ENCODE measurements at places on chromosomes 6 and 20.

- no peak for DNase-seq
Observed at GRCh38 chr20:51284176-51284575, 258.3 kb downstream of the NFATC2 start.

- DNase-seq: no peak
Observed at GRCh38 chr6:161235776-161236633, 37.9 kb downstream of the AGPAT4 start.

- DNase-seq: no peak
Observed at GRCh38 chr6:31662124-31662723, 1.6 kb upstream of the C6orf47 start.

DNA sequence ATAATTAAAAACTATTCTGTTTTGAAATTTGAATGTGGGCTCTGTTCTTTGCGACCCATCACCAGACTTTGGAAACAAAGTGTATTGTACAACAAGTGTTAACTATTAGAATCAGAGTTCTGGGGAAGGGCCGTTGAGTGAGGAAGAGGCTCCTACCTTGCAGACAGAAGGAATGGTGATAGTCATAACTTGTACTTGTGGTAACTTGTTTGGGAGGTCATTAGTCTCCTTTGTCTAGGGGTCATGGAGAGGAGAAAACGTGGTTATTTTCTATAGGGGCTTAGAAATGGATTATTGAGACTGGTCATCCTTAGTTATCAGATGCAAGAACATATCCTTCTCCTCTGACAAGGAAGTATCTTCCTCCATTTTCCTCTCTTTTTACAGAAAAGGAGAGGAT lies 174.8 kb downstream of the BMP2 start:
- DNase-seq: no peak

- DNase-seq: no peak
Observed at GRCh38 chr6:12716298-12716916, at the start of gene PHACTR1. PHACTR1 (plus strand) TSS chr6:12716767.

GRCh38 chr6:49551866-49552129 lies 1.3 kb downstream of the C6orf141 start:
- no peak for DNase-seq

DNA sequence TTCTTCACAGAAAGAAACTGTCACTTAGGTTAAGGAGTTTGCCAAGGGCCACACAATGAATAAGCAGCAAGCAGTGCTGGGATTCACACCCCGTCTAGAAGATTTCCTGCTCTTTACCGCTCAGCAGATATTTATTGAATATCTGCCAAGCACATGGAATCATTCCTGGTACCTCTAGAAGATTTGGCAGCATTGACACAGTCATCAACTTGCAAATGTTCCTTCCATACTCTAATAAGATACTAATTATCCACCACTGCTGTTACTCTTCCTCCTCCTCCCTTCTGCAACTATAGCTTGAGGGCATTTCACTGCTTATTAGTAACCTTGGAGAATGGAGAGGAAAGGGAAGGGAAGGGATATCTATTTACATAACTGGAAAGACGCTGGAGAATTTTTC lies 13.0 kb downstream of the MOXD1 start:
- no peak for DNase-seq

GRCh38 chr6:104050455-104050854 lies 809.3 kb downstream of the HACE1 start:
- DNase-seq: no peak

DNA sequence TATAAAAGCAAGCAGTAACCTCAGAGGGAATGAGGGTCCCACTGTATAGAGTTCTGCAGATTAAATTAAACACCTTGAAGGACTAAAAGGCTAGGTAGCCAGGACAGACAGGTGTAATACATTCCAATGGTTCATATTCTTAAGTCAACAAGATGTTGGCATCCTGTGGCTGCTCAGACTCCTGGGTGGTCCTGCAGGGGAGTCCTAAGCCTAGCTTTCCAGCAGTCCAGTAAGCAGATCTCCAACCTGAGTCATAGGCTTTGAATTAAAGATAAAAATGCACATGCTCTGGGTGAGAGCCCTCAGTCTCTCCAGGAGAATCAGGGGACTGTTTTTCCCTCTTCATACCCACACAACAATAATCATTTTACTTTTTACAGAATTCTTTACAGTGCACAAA lies 307.3 kb upstream of the SUPT3H start:
- DNase-seq: no peak

GRCh38 chr6:77159730-77160129 lies 303.6 kb downstream of the HTR1B start:
- DNase-seq: no peak

GRCh38 chr20:57399587-57400155 lies 8.5 kb downstream of the RBM38 start:
- peak; percentile 58 for DNase-seq

- DNase-seq: no peak
Observed at GRCh38 chr6:159693894-159694545, 979 bp upstream of the SOD2 start.

- no peak for DNase-seq
Observed at GRCh38 chr20:57672164-57672563, 37.7 kb downstream of the PMEPA1 start.

- no peak for DNase-seq
Observed at GRCh38 chr6:4790158-4790899, 14.1 kb downstream of the CDYL start.

DNA sequence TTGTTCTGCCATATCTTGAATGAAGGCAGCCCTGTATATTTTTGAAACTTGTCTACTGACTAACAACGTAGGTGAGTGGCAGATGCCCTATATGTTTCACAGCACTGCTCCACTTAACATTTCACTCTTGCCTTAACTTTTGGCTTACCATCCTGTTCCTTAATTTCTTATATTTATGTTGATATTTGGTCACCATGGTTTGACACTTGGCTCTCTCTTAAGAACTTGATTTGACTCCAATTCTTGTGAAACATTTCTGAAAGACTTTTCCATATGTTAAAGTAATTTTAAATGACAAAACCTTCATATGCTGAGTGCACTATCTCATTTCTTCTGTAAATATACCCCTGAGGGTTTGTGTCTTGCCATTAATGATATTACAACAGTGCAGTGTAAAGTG lies 434.3 kb upstream of the IMPG1 start:
- no peak for DNase-seq

DNA sequence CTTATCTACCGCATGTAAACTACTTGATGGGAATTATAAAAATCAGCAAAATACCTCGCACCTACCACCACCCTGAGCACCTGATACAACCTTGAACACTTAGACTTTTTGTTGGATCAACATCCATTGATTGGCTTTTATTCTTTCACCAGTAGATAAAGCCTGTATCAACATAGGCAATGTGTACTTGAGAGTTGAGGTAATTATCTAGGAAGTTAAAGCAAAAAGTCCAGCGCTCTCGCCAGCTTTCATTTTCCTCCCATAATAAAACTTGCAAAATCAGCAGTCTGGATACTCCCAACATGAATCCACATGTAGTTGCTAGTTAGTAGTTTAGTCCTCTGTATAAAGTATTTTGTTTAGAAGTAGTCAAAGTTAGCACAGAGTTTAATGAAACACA lies 132.0 kb upstream of the PRDM1 start:
- DNase-seq: no peak

GRCh38 chr6:133463790-133464189 lies 222.6 kb downstream of the EYA4 start:
- no peak for DNase-seq

GRCh38 chr6:74749211-74750147 lies 456.4 kb downstream of the COL12A1 start:
- no peak for DNase-seq

- DNase-seq: no peak
Observed at GRCh38 chr6:146301764-146302163, 241.9 kb upstream of the RAB32 start.

- DNase-seq: no peak
Observed at GRCh38 chr20:3786126-3786484, 435 bp downstream of the CENPB start.

DNA sequence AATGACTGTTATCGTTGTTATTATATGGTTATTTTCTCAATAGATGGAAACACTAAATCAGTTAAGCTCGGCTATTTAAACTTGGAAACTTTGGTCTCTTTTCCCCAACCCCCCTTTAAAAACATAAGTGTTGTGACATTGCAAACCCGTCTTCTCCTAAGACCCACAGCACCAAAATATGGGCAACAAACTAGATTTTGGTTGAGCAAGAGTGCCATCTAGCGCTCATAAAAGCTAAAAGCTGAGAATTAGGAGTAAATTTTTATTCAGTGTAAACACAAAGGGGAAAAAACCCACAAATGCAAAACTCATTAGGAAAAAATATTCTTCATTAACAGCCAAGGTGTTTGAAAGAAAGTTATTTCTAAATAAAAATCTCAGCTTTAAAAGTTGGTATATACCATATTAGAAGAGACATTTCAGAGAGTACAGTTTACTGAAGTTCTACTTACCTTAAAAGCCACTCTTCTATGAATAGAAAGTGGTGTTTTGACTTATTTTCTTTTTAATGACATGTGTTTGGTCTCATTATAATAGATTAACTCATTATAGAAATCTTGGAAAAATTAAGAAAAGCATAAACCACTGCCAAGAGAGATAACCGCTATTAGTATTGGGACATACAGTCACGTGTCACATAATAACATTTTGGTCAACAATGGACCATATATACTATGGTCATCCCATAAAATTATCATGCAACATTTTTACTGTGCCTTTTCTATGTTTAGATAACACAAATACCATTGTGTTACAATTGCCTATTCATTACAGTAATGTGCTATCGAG lies 21.1 kb downstream of the SESN1 start:
- DNase-seq: peak; percentile 39

- DNase-seq: no peak
Observed at GRCh38 chr6:150670311-150670710, 70.6 kb downstream of the PLEKHG1 start.

DNA sequence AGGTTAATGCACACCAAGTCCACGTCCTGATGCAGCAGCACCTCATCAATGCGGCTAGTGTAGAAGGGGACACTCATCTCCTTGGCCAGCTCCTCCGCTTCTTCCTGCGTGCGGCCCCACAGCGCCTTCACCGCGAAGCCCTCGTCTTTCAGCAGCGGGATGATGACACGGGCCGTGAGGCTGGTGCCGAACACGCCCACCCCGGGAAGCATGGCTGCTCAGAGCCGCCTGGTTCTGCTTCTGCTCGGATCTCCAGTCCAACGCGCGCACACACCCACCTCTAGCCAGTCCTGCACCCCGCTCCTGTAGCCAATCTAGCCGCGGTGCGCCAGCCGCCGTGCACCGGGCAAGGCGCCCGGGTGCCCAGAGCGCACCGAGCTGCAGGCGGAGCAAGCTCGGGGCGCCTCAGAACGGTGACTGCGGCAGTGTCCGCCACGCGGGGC lies 700 bp downstream of the GFOD1 start:
- DNase-seq: peak; percentile 51

DNA sequence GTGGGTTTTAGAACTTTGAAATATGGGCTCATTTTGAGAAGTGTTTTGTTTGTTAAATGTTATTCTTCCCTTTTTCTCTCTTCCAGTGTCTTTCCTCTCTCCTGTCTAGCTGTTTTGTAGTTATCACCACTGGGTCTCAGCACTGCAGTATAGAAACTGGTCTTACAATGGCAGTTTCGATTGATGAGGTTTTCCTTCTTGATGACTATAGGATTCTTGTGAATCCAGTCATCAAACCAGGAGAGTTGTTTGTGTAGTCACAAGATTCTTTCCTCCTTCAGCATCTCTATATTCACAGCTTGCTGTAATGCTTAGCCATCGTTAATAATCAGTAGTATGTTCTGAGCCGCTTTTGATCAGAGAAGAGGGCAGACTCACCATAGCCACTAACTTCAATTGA lies 172.3 kb downstream of the OGFRL1 start:
- DNase-seq: no peak

- no peak for DNase-seq
Observed at GRCh38 chr6:142940487-142940886, 4.5 kb downstream of the HIVEP2 start.

DNA sequence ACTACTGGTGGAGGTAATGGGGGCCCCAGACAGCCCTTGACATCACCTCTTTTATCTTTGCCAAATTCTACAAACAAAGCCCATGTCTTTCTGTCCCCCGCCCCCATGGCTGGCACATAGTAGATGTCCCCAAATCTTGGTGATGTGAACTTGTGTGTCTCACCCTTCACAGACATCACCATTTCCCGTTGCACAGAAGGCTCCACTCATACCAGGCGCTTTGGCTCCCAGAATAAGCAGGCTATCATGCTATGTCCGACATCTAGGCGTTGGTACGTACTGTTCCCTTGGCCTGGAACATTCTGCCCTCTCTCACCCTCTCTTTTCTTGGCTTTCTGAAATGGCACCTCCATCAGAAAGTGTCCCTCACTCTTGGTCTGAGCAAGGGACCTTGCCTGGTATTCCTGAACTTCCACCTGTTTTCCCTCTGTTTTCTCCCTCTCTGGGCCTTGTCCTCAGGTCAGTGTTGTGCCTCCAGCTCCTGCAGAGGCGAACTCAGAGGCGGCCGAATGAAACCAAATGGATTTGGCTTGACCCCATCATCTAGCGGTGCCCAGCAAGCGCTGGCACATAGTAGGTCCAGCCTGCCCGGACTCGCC lies 968 bp upstream of the CCN5 start:
- DNase-seq: no peak

DNA sequence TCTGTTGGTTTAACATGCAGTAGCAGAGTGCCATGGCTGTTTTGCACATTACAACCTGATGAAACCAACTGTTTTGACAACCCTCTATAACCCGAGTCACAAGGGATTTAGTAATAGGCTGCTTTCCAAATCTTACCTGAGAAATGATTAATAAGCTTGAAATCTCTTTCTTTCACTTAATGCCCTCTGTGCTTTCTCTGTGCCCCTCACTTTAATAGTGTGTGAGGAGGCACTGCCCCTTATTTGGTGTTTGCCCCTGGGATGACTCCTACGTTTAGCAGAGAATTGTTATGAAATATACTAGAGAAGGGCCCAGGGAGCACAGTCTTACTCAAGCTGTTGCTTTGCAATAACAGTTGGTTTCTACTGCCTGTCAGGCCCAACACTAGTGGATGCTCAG lies 31.0 kb upstream of the PTCHD4 start:
- no peak for DNase-seq

- no peak for DNase-seq
Observed at GRCh38 chr6:64012351-64013001, 376.9 kb downstream of the PHF3 start.

DNA sequence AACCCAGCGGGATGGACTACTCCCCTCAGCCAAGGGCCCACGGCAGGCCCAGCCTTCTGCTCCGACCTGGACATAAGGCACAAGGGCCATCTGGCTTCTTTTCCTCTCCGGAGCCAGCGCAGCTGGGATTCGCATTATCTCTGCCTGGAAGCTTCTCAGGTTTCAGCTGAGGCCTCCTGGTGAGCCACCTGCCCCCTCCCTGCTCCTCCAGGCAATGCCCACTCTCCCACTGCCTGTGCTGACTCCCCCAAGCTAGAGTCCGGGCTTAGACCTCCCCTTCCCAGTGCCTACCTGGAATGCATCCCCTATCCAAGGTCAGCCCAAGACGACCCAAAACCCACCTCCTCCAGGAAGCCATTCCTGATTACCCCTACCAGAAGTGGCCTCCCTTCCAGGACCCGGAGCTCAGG lies 60.7 kb downstream of the EZR start:
- no peak for DNase-seq

GRCh38 chr20:48467622-48468021 lies 360.2 kb downstream of the PREX1 start:
- no peak for DNase-seq

- DNase-seq: no peak
Observed at GRCh38 chr6:158963020-158963808, 36.8 kb downstream of the RSPH3 start.

- DNase-seq: no peak
Observed at GRCh38 chr6:51541847-51542246, 545.6 kb downstream of the PKHD1 start.

- no peak for DNase-seq
Observed at GRCh38 chr6:56605435-56605834, 37.3 kb downstream of the DST start.

All from stimulated activated CD4-positive, alpha-beta T cell treated with anti-CD3 and anti-CD28 coated beads, Interleukin-2, amount 100 ng/mL, for 48 hours (primary cell).